ENCODE measurements at places on chromosomes 3 and 15. TPM values are rescaled to one million over a fixed set of nuclear protein-coding genes. Genes with fewer than 3 reads are reported as not detected.

GOLGA8K gene
- total RNA-seq = 0.76 TPM

NMNAT3 gene
- 41.7 TPM for total RNA-seq

ARHGAP31 gene
- total RNA-seq = 26.6 TPM

GRCh38 chr3:185716436-185717108, 108.3 kb downstream of the IGF2BP2 start:
- no peak for DNase-seq

GRCh38 chr3:14231998-14232501, 53.4 kb downstream of the LSM3 start:
- DNase-seq = no peak

DNA sequence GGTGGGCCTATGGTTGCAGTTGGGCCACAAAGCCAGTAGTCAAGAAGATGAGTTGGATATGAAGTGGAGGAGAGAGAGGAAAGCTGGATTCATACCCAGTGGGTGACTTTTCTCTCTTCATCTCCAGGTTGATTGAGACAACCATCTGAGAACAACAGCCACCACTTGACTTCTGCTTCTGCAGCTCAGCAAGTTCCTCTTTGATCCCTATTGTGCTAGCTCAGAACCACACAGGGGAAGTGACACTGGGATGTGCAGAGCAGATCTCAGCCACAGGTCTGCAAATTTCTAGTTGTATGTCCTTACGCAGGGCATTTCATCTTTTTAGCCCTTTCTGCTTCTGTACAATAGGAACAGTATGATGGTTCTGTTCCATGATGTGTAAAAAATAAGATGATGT, 459.2 kb upstream of the ARRDC4 start:
- no peak for DNase-seq

DNA sequence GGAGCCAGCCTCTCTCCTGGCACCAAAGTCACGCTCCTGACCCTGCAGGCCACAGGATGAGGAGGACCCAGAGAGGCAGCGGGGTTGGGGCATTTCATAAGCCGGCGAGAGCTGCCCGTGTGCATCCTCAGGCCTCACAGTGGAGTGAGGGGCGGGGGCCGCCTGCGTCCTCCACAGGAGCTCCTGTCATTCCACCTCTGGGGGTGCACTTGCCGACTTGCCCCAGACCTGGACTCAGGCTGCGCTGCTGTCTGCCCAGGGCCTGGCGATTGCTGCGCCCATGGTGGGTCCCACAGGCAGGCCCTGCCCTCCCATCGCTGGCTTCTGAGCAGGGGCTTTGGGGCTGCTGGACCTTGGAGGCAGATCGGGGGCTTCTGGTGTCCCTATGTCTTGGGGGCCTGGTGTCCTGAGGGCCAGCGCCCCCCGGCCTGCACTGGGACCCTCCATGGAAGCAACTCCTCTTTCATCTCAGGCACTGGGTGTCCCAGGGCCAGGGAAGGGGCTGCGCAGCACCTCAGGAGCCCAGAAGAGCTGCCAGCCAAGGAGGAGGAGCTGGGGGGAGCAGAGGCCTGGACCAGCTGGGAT, 184.0 kb downstream of the GOLGA6L6 start:
- DNase-seq = peak; percentile 80

DNA sequence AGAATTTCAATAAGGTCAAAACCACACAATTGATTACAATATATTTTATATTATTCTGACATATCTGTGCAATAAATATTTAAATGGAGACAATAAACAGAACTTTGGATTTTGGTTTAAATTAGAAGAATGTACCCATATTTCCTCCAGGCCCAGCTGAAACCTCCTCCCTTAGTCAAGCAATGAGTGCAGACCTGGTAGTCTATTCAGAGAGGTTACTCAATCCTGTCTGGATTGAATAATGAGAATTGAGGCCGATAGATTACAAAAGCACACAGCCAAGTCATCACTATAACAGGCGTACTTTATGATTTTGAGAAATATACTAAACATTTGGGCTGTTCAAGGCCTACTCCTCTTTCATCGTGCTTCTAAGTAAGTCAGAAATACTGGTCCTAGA, 114.5 kb upstream of the STRIT1 start:
- DNase-seq = no peak
